ENCODE measurements at places on chromosomes 2 and 18.

GRCh38 chr18:58527952-58528287, 101.0 kb downstream of the ALPK2 start:
- no peak for DNase-seq

- no peak for DNase-seq
Observed at GRCh38 chr2:146437712-146438111, 1407.1 kb upstream of the ACVR2A start.

GRCh38 chr2:8134985-8135682, 546.7 kb upstream of the ID2 start:
- DNase-seq, result no peak

DNA sequence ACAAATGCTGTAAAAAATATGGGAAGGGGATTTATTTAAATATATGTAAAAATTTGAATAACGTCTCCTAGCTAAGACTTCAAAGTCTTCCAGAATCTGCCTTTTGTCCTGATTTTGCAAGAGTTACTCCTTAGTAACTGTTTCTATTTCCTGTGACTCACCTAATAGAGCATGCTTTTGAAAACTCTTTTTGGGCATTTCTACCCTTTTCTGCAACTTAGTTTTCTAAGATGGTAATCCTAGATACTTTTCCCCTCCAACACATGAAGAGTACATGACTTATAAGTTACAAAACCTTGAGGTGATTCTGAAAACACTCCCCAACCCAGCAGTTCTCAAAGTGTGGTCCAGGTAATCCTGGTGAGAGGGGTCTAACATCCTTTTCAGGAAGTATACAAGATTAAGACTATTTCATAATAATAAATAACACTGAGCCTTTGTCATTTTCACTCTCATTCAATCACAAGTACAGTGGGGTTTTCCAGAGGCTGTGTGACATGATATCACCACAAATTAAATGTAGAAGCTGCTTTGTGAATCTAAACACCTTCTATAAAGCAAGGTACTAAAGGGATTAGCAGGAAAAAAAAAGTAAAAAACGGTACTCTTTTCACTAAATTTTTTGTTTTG, 31.9 kb downstream of the PPP4R3B start:
- DNase-seq, result no peak

DNA sequence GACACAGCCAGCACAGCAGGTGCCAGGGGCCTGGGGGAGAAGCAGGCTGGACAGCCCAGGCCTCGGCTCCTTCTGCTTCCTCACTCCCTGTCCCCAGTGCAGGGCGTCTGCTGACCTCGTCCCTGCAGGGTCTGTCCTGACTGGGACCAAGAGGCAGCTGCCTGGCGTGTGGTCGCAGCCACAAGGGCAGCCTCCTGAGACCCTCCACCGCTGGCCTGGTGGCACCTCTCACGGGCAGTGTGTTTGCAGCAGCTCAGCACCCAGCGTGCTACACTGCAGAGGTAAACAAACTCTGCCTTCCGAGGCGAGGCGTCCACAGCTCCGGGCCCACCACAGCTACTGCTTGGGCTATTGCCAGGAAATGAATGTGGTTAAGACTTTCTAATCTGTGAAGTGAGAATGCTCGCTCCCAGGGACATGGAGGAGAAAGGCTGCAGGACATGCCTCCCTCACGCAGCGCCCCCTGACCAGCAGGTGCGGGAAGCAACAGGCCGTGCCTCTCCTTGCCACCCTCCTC, 46.1 kb upstream of the HPCAL1 start:
- no peak for DNase-seq

All from stimulated activated CD8-positive, alpha-beta memory T cell treated with anti-CD3 and anti-CD28 coated beads, Interleukin-7, amount 100 ng/mL, for 1 hour (primary cell).